DMS53 (cell line): ENCODE measurements at places on chromosomes 7 and 10.

GRCh38 chr10:79072041-79072441 lies 3.3 kb downstream of the ZMIZ1 start:
- DNase-seq = no peak

GRCh38 chr10:88395677-88396076 lies 187.4 kb downstream of the RNLS start:
- DNase-seq = peak; percentile 35

DNA sequence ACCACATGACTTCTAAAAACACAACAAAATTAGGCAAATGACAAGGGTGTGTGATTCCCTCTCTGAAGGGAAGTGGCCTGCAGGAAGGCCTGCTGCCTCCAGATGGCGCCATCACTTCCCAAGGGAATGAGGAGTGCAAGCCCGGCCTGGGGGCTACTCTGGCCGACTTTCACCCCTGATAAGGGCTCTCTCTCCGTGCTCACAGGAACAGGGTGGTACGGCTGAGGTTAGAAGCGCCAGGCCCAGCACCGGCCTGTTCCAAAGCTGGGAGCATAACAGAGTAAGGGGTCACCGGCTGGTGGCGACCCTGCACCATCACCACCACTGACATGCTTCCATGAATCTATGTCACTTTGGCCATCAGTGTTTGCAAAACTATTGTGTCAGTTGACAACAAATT lies 13.1 kb downstream of the RBP3 start:
- DNase-seq = peak; percentile 72

DNA sequence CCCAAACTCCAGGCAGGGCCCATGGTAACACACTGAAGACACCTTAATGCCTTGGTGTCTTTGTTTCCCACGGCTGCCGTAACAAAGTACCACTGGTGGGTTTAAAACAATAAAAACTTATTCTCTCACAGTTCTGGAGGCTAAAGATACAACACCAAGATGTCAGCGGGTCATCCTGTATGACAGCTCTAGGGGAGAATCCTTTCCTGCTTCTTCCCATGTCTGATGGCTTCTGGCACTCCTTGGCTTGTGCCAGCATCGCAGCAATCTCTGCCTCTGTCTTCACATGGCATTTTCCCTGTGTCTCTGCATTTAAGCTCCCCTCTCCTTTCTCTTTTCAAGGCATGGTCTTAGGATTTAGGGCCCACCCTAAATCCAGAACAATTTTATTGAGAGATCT lies 33.1 kb downstream of the PRSS2 start:
- no peak for DNase-seq

- DNase-seq = peak; percentile 12
Measured at GRCh38 chr7:84202855-84203254, 8.3 kb upstream of the SEMA3A start.

DNA sequence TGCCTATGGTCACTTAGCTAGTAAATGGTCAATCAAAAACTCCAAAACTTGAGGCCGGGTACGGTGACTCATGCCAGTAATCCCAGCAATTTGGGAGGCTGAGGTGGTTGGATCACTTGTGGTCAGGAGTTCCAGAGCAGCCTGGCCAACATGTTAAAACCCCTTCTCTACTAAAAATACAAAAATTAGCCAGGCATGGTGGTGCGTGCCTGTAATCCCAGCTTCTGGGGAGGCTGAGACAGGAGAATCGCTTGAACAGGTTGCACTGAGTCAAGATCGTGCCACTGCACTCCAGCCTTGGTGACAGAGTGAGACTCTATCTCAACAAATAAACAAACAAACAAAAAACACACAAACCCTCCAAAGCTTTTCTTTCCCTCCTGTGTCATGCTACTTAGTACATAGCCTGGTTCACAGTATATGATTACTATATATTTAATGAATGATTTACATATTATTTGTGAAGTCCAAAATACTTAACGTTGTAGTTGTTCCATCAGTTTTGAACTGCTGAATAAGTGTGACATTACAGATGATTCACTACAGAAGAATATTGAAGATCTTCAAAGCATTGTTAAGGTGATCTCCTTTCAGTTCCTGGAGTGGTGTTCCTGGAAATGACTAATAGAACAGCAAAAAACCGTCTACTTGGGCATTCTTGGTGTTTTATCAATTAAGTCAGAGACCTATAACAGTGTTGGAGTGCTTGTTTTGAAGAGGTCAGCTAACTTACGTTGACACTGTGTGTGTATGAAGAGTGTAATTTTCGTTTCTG lies 72.9 kb downstream of the ADK start:
- peak; percentile 32 for DNase-seq

GRCh38 chr7:98559219-98559618 lies 57.9 kb upstream of the NPTX2 start:
- DNase-seq = no peak

DNA sequence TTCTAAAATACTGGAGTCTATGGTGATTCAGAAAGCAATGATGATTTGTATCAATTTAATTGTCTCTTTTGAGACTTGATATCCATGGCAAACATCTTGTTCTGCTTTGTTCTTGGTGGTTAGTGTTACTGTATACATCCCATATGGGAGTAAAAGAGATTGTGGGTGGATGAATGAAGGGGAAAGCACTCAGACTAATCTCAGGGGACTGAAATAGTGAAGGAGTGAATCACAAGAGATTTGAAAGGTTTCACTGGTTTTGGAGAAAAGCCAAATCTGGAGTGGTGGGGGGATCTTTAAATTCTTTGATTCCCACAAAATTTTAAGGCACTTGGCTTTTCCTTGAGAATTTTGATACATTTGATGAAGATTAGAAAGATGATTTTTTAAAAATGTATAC lies 369.4 kb downstream of the INHBA start:
- DNase-seq = no peak

DNA sequence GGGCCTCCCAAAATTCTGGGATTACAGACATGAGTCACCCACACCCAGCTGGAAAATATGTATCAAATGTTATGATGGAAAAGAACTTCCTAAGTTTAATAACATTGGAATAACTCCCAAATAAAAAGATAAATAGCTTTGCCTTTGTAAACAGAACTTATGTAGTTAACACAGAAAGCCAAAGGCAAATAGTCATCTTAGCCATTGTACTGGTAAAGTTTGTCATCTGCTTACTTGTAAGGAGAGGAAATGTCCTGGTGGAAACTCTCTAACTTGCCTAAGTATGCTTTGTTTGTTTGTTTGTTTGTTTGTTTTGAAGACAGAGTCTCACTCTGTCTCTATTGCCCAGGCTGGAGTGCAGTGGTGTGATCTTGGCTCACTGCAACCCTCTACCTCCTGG lies 23.8 kb upstream of the TPST1 start:
- DNase-seq = no peak

GRCh38 chr10:13960603-13961002 lies 370.1 kb downstream of the FRMD4A start:
- DNase-seq = no peak

GRCh38 chr10:125034675-125035074 lies 92.8 kb downstream of the ZRANB1 start:
- no peak for DNase-seq

GRCh38 chr10:30842894-30843293 lies 188.8 kb downstream of the ZNF438 start:
- DNase-seq = no peak

DNA sequence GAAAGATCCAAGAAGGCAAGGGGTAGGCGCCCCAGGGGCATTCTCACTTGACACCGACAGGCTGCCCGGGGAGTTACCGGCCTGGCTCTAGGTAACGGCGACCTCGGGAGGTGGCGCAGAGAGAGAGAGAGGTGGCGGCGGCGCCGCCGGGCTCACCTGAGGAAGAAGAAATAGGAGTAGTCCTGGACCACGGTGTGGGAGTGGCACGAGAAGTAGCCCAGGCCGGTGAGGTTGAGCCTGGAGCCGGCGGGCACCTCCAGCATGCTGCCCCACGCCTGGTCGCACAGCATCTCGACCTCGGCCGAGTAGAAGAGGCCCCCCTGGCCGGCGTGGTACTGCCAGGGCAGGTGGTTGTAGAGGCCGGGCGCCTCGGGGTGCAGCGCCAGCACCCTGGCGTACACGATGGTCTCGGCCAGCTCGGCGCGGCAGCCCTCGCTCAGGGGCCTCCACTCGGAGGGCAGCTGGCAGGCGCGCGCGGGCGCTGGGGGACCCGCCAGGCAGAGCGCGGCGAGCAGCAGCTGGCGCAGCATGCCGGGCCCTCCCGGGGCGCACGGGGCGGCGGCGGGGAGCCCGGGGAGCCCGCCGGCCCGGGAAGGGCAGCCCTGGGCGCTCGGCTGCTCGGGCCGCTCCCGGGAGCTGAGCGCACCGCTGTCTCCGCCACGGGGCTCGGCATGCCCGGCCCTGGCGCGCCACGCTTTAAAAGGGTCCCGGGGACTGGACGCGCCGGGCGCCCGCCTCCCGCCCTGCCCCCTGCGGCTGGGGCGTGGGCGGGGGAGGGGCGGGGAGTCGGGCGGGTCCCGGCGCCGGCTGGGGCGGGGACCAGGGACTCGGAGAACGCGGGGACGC lies at the start of gene CCDC3:
TSS of gene CCDC3 (minus strand) at position 673 of the 846 bp plus-strand sequence. CDS start at position 530, 143 bp downstream.
- DNase-seq = peak; percentile 57

GRCh38 chr10:48464871-48465736 lies 139.8 kb downstream of the ARHGAP22 start:
- DNase-seq = no peak

DNA sequence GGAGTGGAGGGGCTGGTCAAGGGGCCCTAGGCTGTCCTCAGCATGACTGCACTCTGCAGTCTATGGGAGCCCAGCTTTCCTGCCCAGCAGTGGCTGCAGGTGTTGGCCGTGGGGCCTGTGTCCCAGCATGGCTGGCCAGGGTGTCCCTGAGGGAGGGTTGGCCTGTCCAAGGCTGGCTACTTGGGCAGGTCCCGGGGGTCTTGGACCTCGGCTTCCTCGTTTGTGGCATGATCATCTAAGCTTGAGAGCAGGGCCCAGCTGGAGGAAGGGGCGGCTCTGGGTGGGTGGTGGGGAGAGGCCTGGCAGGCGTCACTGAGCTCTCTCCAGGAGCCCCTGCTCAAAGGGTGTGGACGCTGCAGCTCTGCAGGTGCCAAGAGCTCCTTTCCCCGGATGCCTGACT lies 43.7 kb upstream of the CFAP46 start:
- no peak for DNase-seq

GRCh38 chr10:92241501-92241900 lies 49.4 kb downstream of the CPEB3 start:
- DNase-seq = peak; percentile 24

DNA sequence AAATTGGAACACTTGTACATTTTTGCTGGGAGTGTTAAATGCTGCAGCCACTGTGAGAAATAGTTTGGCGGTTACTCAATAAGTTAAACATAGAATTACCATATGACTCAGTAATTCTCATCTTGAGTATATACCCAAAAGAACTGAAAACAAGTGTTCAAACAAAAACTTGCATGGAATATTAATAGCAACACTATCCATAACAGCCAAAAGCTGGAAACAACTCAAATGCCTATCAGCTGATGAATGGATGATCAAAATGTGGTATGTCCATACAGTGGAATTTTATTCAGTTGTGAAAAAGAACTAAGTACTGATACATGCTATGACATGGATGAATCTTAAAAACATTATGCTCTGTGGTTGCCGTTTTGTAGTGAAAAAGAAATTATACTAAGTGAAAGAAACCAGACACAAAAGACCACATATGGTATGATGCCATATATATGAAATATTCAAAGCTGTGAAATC lies 63.0 kb upstream of the SP4 start:
- DNase-seq = peak; percentile 80

GRCh38 chr10:89348975-89349374 lies 21.2 kb downstream of the IFIT3 start:
- DNase-seq = no peak

DNA sequence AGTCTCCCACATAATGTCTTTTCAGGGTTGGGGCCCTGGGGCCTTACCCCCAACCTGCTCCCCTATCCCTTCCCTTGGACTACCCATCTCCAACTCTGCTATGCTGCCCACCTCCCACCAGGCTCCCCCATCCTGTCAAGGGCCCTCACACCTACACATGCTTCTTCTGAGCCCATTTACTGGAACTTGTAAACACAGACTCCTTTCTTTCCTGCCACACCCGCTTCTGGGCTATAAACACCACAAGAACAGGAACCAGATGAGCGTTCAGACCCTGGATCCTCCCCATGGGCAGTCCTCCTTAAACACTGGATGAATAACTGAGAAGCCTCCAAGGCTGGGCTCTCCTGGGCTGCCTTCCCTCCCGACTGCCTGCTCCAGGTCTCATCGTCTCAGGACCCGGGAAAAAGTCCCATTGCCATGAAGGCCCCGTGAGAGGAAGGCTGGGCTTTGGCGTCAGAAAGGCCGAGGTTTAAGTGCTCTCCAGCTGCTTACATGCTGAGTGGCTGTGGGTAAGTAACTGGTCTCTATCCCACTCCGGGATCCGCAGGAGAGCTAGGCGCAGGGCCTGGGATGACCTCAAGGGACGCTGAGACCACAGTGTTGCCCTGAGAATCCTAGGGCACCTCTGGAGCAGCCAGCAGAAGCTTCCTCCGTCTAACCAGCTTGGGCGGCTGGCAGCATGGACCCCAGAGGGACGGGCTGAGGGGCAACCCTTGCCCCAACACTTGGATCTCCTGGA lies 15.6 kb upstream of the CRHR2 start:
- no peak for DNase-seq

DNA sequence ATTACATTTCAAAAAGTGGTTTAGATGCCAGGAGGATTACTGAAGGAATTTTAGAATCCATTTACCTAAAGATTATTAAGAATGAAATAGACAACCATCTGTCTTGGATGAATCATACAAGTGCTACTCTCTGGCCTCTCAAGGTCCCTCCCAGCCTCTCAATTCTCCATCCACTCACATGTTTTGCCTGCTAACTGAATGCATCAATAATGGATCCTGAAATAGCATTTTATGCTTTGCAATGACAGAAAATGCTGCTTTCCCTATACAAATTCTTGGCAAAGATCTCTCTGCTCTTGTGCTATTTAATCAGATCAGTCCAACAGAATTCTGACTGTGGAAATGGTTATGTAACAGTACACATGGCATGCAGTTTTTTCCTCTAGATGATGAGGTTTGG lies 68.1 kb downstream of the HBP1 start:
- DNase-seq = no peak

- DNase-seq = no peak
Measured at GRCh38 chr10:110770243-110770642, 101.5 kb upstream of the PDCD4 start.

DNA sequence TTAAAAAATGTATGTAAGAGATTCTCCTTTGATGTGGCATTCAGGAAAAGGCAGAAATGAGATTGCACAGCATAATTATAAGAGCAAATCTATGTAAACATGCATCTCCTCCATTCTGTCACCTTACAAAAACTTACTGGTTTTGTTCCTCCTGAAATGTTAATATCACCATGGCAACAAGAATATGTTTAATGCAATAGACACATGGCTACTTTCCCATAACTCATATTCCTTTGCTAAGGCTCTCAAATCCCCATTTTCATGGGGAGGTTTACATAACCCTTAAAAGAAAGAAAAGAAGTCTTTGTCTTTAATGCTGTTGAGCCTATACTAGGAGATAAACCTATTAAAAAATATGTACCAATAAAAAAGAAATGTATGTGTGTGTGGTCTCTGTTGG lies 136.2 kb downstream of the ANK3 start:
- peak; percentile 19 for DNase-seq
